ENCODE measurements at places on chromosomes 2 and 18.

- no peak for DNase-seq
Observed at GRCh38 chr2:221304916-221305315, 267.2 kb downstream of the EPHA4 start.

- DNase-seq: no peak
Observed at GRCh38 chr2:73091164-73091563, 19.7 kb upstream of the SFXN5 start.

DNA sequence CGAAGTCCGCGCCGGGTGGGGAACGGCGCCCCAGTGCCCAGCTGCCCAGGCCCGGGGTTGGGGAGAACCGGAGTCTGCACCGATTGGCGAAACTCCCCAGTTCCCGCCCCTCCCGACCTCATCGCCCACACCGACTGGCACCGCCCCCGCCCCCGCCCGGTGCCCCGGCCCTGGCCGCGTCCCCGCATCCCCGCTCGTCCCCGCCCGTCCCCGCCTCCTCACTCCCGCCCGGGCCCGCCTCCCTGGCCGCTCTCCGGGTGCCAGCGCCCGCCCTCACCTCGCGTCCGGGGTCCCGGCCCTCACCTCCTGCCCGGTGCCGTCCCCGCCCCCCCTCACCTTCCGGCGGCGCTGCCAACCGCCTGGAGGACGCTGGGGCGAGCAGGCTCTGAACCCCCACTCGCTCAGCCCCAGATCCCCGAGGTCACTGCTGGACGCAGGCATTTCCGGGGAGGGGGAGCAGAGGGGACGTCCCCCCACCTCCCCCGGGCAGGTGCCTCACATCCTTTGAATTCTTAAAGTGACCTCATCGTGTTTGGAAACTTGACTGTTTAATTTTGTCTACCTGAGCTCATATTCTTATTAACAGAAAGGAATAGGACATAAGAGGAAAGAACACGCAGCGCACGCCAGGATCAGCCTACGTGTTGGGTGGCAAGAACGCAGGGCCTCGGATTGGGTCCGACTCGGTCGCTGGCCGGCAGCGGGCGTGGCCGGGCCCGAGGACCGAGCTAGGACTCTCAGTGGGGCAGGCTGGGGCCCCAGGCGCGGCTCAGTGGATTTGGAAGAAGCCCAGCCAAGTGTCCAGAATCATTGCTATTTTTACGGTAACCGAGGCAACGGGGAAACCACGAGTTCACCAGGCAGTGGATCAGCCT is at the start of gene FAM110C:
FAM110C (minus strand) TSS at position 35 of the 875 bp plus-strand sequence. CDS start 120 bp downstream, outside the sequence.
- DNase-seq: peak; percentile 39

DNA sequence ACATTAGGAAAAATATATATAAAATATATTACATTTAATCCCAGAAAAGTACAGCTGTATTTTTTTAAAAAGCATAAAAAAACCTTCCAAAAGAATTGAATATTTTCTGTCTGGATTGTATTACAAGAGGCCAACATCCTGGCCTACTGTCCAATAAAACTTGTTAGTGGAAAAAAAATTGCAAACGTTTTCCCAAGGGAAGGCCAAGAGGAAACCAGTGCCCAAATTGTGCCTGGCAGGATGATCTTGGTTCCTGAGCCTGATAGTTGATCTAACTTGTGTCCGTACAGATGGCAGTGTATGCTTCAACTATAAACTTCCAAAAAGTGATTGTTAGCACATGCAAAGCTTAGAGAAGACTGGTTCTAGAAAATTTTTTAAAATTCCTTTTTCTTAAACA is 90.6 kb upstream of the LPIN2 start:
- no peak for DNase-seq

DNA sequence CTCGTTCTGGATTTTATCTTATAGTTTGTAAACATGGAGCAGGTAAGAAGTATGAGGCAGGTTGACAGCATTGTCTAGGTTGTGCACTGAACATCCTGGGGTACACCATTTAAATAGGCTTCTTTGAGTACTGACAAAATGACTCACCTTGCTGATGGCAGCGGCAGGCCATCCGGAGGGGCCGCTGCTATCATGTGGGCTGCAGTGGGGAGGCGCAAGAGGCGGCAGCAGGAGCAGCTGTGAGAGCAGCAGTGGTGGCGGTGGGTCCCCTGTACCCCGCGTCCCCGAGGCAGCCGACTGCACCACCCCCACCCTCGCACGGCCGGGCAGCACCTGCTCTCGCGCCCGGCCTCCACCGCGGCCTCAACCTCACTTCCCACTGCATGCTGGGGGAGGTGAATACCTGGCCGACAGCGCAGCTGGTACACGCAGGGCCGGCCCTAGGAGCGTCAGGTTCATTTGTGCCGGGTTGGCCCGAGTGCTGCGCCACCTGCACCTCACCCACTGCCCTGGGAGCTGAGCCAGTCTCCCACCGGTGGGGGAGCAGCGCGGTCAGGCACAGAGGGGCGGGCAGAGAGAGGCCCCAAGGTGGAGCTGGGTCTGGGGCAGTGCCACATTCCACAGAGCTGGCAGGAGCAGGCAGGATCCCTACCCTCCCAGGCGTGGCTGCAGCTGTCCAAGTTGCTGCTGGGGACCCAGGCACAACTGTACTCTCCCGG is 154.5 kb upstream of the RBMS1 start:
- no peak for DNase-seq

- DNase-seq: no peak
Observed at GRCh38 chr18:10752382-10752781, 226.6 kb downstream of the NAPG start.

DNA sequence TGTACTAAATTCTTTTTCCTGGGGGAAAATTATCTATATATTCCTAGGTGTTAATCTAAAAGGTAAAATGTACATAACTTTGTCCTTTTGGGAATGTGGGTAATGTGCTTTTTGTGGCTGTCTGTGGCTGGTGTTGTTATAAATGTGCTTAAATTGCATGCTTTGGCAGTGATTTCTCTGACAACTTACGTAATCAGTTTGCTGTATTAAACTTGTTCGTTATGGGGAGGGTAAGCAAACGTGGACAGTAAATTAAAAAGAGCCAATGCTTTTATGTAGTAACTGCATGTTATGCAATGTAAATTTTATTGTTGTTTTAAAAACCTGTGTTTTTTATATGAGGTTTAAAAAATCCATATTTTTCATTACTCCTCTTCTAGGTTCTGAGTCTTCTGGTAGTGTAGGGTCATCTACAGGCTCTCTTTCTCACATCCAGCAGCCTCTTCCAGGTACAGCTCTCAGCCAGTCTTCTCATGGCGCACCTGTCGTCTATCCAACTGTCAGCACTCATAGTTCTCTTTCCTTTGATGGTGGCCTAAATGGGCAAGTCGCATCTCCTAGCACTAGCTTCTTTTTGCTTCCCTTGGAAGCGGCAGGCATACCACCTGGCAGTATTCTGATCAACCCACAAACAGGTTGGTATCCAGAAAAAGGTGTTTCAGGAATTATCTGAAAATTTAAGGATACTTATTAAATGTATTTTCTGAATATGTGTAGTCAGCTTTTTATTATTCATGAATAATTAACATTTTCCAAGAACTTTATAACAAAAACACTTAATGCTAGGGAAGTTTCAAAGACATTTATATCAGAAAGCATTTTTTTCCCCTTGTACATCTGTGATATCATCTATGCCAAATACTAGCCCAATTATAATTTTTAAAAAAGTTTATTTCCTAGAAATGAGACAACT is 100.2 kb upstream of the UBXN4 start:
- no peak for DNase-seq

GRCh38 chr2:144504218-144504641 is 15.7 kb downstream of the ZEB2 start:
- no peak for DNase-seq

DNA sequence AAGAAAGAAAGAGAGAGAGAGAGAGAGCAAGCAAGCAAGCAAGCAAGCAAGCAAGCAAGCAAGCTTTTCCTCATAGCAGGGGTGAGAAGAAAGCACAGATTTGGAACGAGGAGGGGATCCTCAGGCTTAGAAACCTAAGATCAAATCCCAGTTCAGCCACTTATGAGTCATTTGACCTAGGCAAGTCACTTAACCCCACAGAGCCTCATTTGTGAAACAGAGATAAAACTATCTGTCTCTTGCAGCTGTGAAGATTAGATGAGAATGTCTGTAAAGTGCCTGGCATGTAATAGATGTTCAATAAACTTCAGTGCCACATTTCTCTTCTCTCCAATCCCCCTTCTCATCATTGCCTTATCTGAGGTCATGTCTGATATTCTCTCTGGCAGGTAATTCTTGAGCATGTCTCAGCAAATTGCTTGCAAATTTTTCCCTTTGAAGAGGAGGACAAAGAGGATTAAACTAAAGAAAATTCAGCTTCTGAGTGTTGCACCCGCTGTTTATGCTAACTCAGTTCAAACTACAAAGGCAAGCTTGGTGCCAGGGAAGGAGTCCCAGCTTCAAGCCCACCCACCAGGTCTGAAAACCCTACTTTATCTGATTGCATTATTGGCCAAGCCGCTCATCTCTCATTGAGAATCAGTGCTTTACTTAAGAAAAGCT is 20.3 kb downstream of the ALK start:
- DNase-seq: no peak

GRCh38 chr2:217353591-217353990 is 493.7 kb upstream of the TNP1 start:
- no peak for DNase-seq

DNA sequence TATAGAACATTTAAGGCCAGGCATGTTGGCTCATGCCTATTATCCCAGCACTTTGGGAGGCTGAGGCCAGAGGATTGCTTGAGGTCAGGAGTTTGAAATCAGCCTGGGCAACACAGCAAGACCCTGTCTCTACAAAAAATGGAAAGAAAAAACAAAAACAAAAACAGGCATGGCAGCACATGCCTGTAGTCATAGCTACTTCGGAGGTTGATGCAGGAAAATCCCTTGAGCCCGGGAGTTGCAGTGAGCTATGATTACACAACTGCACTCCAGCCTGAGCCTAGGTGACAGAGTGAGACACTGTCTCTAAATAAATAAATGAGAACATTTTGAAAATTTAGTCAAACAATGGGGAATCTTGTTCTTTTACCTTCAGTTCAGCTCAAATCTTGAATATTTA is 12.1 kb upstream of the YES1 start:
- DNase-seq: no peak

- DNase-seq: no peak
Observed at GRCh38 chr18:38077229-38077628, 511.6 kb upstream of the CELF4 start.

DNA sequence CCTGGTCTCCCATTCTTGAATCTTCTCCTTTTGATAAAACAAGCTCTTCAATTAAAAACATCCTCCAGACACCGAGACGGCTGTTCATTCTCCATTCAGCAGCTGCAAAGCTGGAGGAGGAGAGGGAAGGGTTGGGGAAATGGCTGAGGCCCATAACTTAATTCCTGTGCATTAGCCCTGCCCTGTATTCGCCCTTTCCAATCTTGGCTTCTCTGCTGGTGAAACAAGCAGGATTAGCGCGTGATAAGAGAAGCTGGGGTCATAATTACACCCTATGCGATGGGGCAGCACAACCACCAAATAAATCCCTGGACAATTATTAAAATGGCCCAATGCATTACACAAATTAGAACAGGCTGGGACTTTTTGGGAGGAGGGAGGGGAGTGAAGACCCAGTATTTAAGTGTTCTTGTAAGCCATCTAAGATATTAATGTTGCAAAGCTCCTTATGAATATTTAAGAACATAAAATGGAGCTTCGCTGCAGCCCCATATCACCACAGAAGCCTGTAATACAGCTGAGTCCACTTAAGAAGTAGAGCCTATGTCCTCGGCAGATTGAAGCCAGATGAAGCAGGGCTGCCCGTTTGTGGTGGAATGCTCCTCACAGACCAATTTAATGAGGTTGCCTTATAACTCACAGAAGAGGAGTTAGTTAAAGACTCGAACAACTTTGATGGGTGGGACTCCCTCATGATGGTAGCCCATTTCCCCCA is 176.6 kb upstream of the SKOR2 start:
- DNase-seq: no peak

GRCh38 chr2:77005522-77005921 is 516.7 kb downstream of the LRRTM4 start:
- no peak for DNase-seq

GRCh38 chr18:41311571-41312547 is 643.2 kb upstream of the PIK3C3 start:
- no peak for DNase-seq

DNA sequence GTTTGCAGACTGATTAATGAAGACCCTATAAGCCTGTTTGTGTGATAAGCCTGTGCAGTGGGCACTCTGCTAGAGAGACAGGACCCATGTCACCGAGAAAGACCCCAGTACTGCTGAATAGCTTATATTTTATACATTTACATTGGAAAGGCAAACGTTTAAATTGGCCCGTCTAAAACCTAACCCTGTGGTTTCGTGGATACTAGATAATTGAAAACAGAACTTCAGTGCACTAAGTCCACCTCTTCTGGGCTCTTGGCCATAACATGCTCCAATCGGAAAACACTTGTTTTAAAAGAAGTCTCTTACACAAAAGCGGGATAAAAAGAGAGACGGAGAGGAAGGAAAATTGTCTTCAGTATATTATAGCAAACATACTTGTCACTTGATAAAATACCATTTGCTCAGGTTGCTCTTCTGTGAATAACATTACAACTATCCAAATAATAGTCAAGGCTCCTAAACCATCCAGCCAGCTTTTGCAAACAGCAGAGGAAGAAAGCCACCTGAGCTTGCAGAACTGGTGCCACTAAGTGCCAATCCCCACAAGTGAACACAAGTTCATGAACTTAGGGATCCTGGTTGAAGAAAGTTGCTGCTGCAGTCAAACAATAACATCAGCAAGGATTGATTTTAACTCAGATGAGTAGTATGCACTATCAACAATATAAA is 218.4 kb upstream of the FN1 start:
- DNase-seq: no peak

GRCh38 chr2:163655667-163656066 is 80.1 kb downstream of the FIGN start:
- DNase-seq: no peak

DNA sequence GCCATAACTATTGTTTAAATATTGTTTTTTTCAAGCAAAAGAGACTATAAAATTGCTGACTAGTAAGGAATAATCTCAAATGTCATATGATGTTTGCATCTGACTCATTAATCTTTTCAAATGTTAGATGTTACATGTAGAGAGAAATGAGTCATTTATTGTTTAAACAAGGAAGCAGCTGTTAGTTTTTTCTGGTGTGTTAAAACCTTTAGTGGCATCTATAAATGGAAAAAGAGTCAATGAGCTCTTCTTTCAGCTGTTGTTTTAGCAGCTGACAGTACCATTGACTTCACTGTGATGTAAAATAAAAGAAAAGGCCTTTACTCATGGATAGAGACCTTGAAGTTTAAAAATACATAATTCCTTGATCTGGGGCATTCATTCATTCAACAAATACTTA is 1.8 kb upstream of the KLHL41 start:
- no peak for DNase-seq

GRCh38 chr2:75765798-75766197 is 55.1 kb upstream of the GCFC2 start:
- DNase-seq: no peak

DNA sequence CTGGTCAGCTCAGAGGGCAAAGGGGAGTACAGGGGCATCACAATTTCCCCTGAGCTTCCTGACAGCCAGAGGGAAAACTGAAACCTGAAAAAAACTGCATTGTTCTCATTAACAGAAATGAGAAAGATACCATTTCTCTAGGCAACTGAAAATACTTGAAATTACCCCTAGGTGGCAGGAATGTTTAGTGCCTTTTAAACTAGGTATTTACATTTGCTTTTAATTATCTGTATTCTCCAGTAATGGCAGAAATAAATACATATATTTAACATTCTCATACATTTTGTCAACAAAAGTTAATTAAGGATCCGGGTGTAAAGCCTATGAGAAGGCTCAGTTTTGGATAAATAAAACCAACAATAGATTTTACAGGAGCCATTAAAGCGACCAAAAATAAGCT is 34.5 kb downstream of the RPL31 start:
- DNase-seq: no peak
